EH (cell line): ENCODE measurements at places on chromosomes 12 and 14.

GRCh38 chr14:77130386-77130785 lies 11.2 kb downstream of the ZDHHC22 start:
- no peak for DNase-seq

- peak; percentile 62 for DNase-seq
Observed at GRCh38 chr14:93219103-93219726, 12.2 kb downstream of the UBR7 start.

DNA sequence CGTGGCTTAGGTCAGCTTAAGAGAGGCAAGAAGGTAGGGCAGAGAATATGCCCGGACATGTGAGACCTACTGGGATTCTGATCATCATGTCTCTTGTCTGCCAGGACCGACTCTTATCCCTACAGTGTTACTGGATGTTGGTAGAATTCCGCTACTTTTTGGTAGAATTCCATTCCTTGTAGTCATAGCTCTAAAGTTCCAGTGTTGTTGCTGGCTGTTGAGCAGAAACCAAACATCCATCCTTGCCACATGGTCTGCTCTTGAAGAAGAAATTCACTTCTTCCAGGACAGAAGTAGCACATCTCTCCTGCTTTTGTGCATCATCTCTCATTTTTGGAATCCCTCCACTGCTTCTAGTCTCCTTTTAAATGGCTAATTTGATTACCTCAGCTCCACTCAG lies 453.7 kb downstream of the RPL10L start:
- no peak for DNase-seq

DNA sequence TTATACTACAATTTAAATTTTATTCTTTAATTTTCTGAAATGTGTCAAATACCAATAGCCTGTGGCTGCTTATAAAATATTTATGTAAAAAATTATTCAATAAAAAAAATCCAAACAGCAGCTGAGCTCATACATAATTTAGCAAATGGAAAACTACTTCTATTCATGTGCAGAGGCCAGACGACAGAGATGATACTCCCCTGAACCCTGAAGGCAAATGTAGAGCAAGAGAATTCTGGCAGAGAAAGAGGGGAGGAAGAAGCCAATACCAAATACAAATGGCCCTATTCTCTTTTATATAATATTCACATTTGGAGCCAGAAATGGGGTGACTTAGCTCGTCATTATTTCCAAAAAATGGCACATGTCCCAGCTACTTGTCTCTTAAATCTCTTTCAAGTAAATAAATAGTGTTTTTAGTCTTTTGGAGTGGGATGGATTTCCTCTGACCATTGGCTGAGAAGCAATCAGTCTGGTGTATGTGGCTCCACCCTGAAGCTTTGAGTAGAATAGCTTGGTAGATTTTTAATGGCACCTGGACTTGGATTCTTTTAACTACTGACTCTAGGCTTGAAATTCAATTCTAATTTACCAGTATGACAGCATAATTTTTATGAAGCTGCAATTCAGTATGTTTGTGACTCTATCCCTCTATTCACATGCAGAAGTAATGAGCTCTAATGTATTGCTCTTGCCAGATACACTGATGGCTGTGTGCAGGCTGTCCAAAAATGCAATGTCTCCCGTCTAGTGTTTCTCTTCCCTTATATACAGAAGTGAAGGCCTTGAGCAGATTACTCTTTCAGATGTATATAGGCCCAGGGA lies 113.4 kb upstream of the SCAF11 start:
- DNase-seq, result no peak

- peak; percentile 30 for DNase-seq
Observed at GRCh38 chr14:50335989-50336824, 24.1 kb downstream of the DMAC2L start.

- no peak for DNase-seq
Observed at GRCh38 chr14:51210594-51210993, 29.5 kb upstream of the TMX1 start.

DNA sequence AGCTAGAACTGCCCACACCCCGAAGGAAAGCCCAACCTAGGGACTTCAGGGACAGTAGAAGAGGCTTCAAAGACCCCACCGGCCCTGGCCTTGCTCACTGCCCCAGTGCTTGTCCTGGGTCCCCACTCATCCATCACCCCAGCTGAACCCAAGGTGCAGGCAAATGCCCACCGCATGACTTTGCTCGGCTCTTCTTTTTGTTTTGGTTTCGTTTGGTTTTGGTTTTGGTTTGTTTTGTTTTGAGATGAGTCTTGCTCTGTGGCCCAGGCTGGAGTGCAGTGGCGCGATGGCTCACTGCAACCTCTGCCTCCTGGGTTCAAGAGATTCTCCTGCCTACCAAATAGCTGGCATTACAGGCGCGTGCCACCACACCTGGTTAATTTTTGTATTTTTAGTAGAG lies 9.0 kb downstream of the CCDC85C start:
- peak; percentile 28 for DNase-seq

GRCh38 chr14:53646925-53647324 lies 309.7 kb downstream of the BMP4 start:
- no peak for DNase-seq

GRCh38 chr12:39830171-39830570 lies 210.6 kb upstream of the ABCD2 start:
- DNase-seq, result no peak

DNA sequence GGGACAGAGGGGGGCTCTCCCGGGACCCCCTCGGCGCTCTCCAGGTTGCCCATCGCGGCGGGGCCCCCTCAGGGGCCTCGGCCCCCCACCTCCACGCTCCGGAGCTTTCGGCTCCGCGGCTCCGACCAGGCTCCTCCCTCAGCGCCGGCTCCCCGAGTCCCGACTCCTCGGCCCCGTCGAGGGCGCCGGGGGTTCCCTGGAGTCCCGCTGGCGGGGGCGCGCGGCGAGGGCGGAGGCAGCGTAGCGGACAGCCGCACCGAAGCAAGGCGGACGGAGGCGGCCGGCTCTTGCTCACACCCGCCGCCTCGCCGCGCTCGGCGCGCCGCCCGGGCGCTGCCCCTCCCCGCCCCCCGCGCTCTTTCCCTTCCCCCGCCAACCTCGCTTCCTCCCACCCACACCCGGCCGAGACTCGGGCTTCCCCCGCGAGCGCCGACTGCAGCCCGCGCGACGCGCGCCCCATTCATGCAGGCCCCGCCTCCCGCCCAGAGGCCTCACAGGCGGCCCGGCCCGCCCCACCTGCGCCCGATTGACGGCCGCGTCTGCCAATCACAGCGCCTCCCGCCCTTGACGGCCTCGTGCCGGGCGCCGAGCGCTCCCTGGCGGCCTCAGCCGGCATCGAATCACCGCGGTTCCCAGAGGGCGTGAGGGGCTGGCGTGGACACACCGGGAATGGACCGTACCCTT lies at the start of gene FMNL3:
Gene FMNL3, minus strand, starts transcription at position 278 of the 684 bp plus-strand sequence. Its CDS starts 225 bp downstream, at position 53.
- DNase-seq, result peak; percentile 96

DNA sequence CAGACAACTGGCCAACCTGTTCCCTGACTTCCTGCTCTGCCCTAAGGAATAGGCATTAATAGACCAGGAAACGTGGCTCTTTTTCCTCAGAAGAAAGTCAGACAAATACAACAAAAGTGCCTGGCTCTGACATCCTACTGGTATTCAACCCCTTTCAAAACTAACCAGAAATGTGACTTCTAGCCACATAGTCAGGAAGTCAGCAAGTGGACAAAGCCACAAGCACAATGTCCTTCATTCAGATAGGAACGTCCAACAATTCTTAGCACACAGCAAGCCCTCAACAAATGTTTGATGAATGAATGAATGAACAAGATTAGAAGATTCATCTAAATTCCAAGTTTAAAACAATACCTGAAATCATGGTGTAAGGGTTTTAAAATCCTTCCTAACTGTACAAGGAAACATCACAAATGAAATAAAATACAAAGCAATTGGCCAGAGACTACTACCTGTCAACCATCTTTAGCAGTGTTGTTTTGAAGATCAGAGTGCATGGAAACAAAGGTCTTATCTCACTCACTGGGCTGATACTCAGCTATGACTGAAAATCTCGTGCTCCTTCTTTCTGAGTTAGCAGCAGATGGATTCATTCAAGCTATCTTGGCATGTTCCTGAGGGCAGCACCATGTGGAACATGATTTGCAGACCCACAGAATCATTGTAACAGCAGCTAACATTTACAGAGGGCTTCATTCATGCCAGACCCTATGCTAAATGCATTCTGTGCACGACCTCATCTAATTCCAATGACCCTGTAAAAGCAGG lies 16.5 kb downstream of the APPL2 start:
- DNase-seq, result no peak

DNA sequence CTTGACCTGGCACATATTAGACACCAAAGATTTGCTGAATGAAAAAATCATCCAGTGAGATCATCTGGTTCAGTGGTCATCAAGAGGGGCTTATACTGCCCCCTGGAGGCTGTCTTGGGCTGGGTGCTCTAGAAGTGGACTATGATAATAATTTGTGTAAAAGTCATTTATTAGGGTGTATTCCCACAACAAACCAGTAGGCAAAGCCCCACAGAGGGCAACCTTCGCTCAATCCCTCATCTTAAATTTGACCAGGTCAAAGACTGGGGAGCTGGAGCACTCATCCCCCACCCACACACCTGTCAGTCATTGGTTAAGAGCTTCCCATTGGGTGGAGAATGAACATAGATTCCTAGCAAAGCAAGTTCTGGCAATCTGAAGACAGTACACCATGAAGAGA lies 20.0 kb upstream of the FICD start:
- peak; percentile 33 for DNase-seq

DNA sequence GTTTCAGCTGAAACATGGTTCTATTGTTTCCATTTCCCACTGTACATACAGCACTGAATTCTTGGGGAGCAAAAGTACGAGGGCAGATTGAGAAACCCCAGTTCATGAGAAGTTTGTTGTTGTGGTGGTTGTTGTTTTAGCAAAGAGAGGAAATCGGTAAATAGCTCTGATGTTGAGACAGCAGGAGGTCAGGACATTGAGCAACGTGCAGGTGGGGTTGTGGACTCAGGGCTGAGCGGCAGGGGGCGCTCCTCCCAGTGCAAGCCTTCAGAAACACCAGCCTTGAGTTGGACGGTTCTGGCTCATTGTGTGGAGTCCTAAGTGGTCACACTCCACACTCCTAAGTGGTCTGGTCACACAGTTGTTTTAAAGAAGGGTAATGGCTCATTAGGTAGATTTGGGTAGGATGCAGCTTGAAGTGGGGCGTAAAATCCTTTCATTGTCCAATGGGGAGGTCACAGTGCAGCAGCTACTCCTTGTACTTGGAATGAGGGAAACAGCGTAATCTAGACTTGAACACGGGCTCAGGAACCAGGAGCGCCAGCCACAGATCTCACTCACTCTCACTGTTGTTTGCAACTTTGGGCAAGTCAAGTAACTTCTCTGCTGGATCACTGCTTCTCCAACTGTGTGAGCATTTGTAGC lies 14.5 kb upstream of the PWP1 start:
- DNase-seq, result peak; percentile 20

DNA sequence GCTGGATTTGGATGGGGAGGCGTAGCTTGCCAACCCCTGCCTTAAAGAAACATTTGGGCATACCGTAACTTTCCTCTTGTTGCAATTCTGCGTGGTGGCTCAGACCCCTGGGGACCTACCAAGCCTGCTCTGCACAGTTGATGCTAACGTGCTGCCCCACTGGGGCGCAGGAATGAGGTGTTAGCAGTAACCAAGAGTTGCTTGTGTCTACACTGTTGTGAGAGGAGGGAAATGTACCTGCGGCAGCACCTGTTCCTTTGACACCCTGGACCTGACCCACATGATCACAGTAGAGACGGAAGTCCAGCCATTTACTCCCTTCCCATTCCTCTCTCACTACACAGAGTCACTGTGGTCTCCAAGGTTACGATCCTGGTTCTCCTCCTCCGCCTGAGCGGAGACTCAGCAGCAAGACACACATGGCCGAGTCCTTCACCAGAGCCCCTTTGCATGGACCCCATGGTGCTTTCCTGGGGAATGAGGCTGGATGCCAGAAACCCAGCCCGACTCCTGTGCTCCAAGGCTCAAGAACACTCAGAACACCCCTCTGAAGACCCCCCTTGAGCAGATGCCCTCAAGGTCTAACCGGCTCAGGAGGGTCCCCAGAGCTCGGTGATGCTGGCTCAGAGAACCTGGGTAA lies 84.8 kb downstream of the FBXL14 start:
- no peak for DNase-seq

DNA sequence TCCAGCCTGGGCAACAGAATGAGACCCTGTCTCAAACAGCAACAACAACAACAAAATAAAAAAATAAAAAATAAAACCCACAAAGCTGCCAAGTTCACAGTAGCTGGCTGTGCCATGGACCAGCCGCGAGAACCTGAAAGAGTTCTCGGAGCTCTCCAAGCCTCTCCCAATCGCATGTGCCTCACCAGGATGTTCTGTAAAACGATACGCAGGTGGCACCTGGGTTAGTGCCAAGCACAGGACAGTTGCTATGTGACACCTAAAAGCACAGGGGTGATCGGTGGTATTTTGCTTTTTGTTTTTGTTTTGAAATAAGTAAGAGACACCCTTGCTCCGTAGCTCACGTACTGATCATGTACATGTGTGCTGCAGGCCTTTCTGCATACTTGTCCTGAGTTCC lies 52.4 kb downstream of the RFLNA start:
- no peak for DNase-seq

DNA sequence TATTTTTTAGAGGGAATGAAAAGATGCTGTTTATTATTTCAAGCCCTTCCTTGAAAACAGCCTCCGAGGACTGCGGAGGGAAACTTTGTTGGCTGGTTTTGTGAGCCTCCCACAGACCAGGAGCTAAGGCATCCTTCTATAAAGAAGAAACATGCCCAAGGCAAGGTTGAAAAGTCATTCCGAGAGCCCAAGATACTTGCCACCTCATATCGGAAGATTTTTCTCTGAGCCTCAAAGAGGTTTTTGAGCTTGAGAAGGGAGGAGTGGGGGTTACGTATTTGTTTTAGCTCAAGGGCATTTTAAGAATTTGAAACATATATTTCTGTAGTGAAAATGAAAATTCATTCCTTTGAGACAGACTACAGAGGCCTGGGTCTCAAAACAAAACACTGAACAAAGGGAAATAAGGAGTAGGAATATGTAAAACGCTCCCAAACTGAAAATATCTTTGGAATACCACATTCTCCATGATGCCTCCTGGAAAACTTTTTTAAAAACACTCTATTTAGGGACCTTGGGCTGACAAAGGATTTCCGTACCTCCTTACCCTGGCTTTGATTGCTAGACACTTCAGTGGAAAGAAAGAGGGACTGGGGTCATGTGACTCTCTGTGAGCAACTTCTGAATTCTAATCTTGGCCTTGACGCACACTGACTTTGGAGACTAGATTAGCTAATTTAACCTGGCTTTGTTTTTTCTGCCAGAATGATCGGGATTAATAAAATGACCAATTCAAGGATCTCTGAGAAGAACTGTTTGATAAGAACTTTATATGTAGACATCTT lies 180.9 kb downstream of the SRGAP1 start:
- peak; percentile 85 for DNase-seq

- DNase-seq, result peak; percentile 5
Observed at GRCh38 chr12:108193917-108194316, 64.8 kb downstream of the WSCD2 start.
